HCT116 (cell line): ENCODE measurements at places on chromosomes 2 and 18. TPM values are rescaled to one million over a fixed set of nuclear protein-coding genes. Genes with fewer than 3 reads are reported as not detected.

DNA sequence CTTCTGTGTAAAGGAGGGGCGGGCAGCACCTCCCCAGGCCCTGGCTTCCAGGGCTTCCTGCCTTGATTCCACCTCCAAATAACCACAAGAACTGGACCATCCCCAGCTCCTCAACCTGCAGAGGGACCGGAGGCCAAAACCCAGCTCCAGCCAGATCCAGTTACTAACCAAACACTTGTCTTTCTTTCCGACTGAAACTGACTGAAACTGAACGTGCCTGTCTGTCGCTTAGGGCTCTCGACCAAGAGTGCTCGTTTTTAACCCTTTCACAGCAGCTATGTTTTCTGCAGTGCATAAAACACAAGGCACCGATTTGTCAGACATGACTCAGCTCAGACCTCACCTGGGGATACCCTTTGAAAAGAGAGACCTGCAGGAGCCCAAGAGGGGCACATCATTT, 249.9 kb upstream of the SIX2 start:
- no peak for DNase-seq

DNA sequence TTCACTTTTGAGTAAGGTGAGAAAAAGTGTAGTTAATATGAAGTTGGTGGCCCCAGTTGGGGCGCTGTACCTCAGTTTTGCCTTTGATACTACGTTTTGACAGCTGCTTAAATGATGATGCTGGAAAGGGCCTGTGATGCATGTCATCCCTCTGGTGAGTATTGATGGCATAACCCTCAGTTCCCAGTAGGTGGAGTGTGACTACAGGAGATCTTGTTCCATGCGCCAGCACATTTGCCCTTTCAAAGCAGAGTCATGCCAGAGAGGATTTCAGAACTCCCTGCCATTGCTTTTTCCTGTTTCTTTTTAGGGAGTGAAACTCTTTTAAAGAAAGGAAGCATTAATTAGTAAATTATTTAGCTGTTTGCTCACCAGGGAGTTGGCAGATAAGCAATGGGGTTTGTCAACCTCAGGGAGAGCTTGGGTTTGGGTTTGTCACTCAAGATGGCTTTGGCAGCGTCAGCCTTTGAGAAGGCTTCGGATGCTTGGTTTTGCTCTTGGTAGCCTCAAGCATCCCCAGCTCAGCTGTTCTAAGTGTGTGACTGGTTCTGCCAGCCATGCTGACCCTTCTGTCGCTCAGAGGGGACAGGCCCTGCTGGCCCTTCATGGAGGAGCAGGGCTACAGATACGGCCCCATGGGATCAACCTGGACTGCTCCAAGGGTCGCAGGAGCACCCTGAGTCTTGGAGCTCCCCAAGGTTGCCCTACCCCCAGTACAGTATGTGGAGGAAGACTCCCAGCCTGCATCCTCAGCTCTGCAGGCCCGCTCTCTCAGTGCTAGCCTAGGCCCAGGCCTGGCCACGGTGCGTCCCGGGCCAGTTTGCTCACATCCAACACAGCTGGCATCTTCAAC, 29.1 kb downstream of the ARMC9 start:
- peak; percentile 56 for DNase-seq

DNA sequence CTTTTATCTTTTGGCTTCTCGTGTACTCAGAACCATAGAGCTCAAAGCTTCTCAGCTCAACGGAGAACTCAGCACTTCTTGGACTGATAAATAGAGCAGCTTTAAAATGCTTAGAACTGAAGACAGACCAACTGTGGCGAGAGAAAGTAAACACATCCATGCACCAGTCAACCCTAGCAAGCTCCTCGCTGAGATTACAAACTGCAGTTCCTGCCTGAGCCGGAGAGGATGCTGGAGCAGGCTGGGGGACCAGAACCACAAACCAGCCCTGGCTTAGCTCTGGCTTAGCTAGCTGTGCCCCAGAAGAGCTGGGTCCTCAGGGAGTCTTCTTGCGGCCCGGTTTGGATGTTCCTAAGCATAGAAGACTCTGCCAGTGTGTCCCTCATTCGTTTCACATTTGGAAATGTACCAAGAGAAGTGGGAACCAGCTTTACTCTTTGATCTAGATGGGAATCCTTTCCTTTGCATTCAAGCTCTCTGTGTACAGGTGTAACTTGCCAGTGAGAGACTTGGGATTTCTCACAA, 5.6 kb downstream of the PAX8 start:
- no peak for DNase-seq

DNA sequence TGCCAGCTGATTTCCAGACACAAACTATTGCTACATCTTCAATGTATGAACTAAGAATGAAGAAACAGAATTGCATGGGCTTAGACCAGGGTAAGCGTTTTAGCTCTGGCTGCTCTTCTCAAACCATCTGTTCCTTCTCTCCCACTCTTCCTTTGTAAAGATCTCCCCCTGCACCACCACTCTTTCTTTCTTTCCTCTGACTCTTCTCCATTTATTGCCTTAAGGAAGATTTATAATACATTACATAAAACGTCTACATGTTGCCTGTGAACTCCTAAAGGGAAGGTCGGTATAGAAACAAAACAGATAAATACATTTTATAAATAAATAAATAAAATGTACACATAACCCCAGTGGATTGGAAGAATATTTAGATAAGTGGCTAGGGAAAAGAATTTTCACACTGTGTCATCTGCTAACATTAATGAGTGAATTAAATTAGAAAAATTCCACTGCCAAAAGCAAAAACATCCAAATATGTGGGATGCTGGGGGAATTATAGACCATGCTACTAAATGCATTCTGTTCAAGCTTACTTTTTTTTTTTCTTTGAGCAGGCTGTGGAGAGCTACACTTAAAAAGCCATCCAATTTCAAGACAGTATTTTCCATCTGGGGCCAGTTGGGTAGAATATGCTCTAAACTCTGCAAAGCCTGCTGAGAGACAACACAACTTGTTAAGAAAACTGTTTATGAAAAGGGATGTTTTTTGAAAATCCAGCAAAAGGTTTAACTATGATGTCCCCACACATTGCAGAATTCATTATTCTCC, 41.5 kb downstream of the NCKAP5 start:
- no peak for DNase-seq

- DNase-seq: no peak
Measured at GRCh38 chr18:49565612-49566011, 3.8 kb downstream of the LIPG start.

GRCh38 chr2:224837558-224837957, 121.4 kb upstream of the CCDC195 start:
- no peak for DNase-seq

DNA sequence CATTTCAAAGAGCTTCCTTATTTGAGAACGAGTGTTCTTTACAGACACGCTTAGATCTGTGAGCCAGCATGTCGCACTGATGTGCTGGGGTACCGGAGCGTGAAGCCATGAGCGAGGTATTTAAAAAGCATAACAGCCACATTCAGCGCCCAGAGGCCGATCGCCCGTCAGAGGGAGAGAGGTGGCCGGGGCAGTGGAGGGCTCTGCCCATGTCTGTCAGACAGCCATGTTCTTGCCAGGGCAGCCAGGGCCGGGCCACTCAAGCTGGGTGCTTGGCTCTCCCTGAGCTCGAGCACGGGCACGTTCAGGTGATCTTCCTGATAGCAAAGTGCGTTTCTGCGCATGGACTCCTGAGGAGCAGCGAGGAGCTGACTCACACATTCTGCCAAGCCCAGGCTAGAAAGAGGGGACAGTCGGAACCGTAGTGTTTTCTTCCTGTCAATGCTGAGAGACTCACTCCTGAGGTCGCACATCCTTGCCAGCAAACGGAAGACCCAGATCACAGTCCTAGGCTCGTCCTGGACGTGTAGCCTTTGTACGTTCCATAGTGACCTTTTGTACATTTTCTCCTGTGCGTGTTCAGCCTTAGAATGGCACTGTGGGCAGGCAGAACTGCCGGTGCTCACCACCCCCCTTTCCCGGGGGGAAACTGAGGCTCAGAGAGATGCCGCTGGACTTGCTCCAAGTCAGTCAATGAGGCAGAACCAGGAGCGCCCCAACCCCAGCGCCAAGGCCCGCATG, 100.7 kb downstream of the NFATC1 start:
- DNase-seq: no peak

GRCh38 chr2:197628043-197628500, 47.3 kb downstream of the RFTN2 start:
- DNase-seq: no peak

DNA sequence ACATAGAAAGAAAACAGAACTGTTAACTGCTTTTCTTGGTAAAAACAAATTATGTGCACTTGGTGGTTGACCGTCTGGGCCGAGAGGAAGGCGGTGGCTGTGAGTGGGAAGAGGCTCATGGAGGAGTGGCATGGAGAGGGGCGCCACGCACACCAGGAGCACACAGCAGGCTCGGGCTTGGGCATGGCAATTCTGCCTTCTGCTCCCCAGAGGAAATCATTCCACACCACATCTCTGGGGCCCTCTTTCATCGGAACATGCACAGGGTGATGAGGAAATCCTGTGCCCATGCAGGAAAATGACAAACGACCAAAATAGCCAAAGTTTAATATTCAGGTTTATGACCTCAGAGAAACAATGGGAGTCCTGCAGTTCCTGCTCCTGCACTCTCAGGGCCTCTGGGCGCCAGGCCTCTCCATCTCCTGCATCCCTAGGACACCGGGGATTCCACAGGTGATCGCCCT, 26.4 kb downstream of the WDFY1 start:
- no peak for DNase-seq

DNA sequence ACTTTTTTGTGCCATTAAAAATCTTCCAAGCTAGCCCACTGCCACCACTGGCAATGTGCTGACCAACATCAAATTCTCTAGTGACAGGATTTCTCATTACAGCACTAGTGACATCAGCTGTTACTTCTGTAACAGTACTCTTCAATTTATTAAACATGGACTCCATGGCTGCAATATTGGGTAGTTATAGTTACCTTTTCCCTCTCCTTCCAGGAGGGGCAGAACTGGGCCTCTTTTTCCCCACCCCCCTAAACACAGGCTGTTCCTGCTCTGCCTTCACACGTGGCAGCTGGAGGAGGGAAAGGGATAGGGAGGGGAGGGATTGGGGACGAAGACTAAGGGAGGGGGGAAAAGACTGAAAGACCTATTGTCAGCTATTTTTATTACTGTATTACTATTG, 38.1 kb downstream of the TRAK2 start:
- no peak for DNase-seq

DNA sequence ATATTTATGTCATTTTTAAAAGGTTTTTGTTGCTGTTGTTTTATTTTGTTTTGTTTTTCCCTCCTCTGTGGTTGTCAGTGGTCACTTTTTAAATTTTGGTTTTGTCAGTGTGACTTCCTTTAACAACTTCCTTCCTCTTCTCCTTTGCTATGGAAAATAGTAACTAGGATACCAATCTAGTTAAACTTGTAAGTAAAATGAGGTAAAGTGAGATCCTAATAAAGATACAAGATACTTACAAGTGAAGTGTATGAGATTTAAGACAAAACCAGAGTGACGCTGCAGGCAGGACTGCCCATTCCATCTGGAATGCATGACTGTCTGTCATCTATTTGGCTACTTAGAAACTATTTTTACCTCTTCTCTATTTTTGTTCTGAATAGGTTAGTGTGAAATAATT, 30.6 kb upstream of the CREB1 start:
- DNase-seq: no peak

GRCh38 chr2:118979152-118979861, 37.3 kb downstream of the MARCO start:
- DNase-seq: no peak

DNA sequence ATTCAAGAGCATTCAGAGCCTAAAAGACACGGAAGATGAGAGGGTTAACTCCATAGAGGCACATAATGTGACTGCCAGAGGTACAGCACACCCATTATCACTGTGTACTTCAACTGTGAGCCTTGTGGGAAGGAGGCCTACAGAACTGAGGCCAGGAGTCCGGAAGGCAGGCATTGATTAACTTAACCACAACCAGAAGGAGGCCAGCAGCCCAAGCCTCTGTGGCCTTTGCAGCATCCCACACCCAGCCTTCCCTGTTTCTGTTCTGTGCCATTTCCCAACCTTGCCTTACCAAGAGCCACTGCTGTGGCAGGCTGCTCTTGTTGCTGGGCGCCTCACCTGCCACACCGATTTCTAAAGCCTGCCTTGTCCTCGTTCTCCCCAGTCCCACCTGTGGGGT, 27.2 kb downstream of the SIGLEC15 start:
- no peak for DNase-seq

GRCh38 chr2:146642066-146642465, 1202.8 kb upstream of the ACVR2A start:
- no peak for DNase-seq

- DNase-seq: no peak
Measured at GRCh38 chr2:227006189-227006897, 157.7 kb downstream of the COL4A4 start.

DNA sequence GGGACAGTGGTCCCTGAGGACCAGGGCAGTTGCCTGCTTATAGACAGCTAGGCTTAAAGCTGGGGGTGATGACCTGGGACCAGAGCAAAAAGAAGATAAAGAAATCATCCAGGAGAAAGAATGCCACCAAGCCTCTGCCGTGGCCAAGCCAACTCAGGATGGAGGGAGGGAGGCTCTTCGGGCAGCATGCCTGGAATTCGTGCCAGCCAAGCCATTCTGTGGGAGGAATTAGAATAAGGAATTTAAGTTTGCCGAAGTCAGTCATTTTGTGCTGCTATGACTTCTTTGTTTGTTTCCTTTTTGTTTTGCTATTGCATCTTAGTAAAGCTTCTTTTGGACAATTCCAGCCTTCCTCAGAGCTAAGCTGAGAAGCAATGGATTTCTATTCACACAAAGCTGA, 124.1 kb downstream of the EN1 start:
- no peak for DNase-seq

Gene C2orf80
- total RNA-seq: not detected

Gene IL18RAP
- not detected for total RNA-seq

Gene WNT10A
- 1.5 TPM for total RNA-seq

Gene CNGA3
- not detected for total RNA-seq

Gene TUBA3D
- not detected for total RNA-seq

Gene PLGLB2
- total RNA-seq: 0.91 TPM

Gene RAB6C
- total RNA-seq: not detected

Gene SLC39A10
- total RNA-seq: 59.0 TPM

Gene MOGAT1
- total RNA-seq: 0.22 TPM

Gene RASGRP3
- 0.59 TPM for total RNA-seq

Gene GALNT5
- 3.9 TPM for total RNA-seq

Gene TBR1
- total RNA-seq: 0.17 TPM

Gene TUBA4B
- not detected for total RNA-seq

Gene ALPI
- not detected for total RNA-seq

Gene ZNF521
- 0.10 TPM for total RNA-seq

Gene COLEC11
- 0.15 TPM for total RNA-seq

Gene EPHA4
- total RNA-seq: 3.5 TPM
